Stimulated activated CD8-positive, alpha-beta memory T cell treated with anti-CD3 and anti-CD28 coated beads, Interleukin-4, amount 100 ng/mL, for 1 hour (primary cell): ENCODE measurements at places on chromosomes 2 and 18.

GRCh38 chr2:237913193-237913917 is 53.5 kb upstream of the UBE2F start:
- DNase-seq = no peak

GRCh38 chr2:27489118-27489497 is 435 bp downstream of the IFT172 start:
- no peak for DNase-seq

DNA sequence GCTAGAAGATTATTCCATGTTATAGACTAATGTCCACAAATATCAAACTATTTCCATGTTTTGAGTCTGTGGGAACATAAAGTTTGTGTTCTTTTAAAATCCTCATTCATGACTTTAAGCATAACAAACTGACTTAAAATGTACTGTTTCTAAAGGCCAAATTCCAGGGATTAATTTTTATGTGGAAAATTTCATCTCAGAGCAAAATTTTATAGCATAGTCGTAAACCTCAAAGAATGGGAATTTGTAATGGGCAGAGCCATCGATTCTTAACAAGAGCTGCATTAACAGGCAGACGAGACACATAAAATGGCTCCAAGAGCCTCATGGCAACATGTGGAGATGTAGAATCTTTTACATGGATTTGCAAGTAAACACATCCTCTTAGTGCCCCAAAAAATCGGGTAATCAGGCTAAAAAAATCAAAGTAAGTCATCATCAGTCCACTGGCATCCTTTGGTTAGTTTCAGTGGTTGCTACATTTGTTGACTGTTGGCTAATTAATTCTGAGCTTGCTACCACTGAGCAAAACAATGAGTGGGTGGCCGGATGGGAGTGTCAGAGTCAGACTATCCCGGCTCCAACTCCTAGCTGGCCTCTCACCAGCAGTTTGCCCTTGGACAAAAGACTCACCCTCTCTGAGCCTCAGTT is 119.6 kb downstream of the FAM210A start:
- no peak for DNase-seq

- DNase-seq = no peak
Observed at GRCh38 chr2:174343623-174344455, 9.1 kb downstream of the SP9 start.

GRCh38 chr2:232292395-232293154 is 86.0 kb upstream of the ALPP start:
- no peak for DNase-seq
